ENCODE measurements at places on chromosomes 1 and 21.

DNA sequence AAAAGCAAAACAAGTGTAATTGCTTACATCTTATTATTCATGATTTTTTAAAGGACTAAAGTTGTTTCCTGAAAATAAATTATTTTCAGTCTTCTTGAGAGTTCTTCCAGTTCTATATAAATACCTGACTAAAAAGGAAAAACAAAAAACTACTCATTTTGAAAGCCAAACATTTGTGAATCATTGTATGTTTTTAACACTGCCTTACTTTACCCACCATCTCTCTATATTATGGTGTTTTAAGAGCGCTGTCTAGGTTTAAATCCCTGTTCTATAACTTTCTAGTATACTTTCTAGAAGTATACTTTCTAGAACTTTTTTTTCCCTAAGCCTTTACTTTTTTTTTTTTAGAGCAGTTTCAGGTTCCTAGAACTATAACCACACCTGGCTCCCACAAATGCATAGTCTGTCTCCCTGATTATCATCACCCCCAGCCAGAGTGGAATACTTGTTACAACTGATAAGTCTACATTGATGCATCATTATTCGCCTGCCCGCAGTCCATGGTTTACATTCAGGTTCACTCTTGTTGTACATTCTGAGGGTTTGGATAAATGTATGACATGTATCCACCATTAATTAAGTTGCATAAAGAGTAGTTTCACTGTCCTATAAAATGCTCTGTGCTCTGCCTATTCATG is 9.8 kb downstream of the RSBN1 start:
- no peak for DNase-seq

DNA sequence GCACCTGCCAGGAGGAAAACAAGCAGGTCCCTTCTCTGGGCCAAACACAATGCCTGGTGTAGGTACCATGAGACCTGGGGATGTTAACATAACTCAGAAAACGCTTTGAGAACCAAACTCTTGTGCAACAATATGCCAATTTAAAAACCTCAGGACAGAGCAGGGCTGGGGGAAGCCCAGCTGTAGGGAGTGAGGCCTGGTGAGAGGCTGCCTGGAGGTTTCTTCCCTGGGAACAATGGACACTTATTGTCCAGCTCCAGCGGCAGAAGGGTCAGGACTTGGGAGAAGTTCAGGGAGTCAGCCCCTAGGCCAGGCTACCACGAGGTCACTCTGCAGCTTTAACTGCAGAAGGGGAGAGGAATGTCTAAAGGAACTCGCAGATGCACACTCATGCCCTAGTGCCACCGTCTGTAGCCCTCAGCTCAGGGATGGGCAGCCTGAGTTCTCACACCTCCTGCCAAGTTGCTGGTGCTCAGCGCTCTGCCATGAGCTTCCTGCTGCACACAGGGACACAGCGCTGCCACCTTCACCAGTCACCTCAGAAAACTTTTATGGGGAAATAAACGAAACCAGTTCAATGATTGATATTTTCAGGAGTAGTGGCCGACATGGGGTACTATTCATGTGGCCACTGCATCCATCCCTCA is 8.5 kb downstream of the GPR157 start:
- no peak for DNase-seq

DNA sequence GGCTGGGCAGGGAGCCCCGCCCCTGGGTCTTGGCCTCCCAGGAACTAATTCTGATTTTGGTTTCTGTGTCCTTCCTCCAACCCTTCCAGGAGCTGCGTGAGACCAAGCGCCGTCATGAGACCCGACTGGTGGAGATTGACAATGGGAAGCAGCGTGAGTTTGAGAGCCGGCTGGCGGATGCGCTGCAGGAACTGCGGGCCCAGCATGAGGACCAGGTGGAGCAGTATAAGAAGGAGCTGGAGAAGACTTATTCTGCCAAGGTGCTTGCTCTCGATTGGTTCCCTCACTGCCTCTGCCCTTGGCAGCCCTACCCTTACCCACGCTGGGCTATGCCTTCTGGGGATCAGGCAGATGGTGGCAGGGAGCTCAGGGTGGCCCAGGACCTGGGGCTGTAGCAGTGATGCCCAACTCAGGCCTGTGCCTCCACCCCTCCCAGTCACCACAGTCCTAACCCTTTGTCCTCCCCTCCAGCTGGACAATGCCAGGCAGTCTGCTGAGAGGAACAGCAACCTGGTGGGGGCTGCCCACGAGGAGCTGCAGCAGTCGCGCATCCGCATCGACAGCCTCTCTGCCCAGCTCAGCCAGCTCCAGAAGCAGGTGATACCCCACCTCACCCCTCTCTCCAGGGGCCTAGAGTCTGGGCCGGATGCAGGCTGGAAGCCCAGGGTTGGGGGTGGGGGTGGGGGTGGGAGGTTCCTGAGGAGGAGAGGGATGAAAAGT is 18.5 kb upstream of the SEMA4A start:
- no peak for DNase-seq

GRCh38 chr21:29940991-29941390 is 1.2 kb upstream of the GRIK1 start:
- no peak for DNase-seq

DNA sequence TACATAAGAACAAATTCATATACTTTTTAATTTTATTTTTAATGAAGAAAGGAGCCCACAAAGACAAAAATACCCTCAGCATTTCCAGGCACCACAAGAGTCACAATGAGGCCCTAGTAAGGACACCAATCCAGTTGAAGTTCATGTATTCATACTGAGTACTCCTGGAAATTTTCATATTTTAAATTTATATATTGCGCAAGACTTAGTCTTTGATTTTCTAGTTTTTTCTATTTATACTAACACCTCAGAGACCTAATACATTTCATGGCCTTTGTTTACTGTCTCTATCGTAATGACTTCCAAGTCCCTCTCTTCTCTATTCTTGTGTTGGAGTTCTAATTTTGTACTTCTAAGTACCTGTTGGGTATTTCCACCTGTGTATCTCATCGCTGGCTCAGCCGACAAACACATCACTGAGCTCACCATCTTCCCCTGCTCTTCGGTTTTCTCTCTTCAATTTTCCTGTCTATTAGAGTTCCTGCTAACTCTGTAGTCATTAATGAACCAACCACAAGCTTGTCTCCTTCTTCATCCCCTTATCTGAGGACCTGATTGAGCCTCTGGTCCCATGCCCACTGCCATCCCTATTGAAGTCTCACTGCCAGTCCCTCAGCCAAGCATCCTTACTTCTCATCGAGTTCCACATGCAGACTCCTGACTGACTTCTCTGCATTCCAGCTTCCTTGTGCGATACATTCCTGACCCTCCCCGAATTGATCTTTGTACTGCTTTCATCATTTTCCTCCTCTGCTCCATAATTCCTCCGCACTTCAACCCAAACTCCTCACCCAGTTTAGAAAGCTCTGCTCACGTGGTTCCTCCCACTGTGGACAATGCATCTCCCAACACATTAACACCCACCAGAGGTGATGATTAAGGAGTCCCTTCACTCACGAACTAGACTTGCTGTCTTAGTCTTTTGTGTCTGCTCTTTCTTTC is 17.3 kb upstream of the IRF2BP2 start:
- no peak for DNase-seq

GRCh38 chr1:156600733-156601121 is 552 bp downstream of the GPATCH4 start:
- DNase-seq: no peak

GRCh38 chr1:225533238-225533637 is 105.4 kb upstream of the LBR start:
- DNase-seq: no peak

- no peak for DNase-seq
These were observed 5.8 kb downstream of the TRIM11 start for GRCh38 chr1:228400692-228401454.

- no peak for DNase-seq
These were observed 136.1 kb downstream of the KIF26B start for GRCh38 chr1:245290836-245291235.

DNA sequence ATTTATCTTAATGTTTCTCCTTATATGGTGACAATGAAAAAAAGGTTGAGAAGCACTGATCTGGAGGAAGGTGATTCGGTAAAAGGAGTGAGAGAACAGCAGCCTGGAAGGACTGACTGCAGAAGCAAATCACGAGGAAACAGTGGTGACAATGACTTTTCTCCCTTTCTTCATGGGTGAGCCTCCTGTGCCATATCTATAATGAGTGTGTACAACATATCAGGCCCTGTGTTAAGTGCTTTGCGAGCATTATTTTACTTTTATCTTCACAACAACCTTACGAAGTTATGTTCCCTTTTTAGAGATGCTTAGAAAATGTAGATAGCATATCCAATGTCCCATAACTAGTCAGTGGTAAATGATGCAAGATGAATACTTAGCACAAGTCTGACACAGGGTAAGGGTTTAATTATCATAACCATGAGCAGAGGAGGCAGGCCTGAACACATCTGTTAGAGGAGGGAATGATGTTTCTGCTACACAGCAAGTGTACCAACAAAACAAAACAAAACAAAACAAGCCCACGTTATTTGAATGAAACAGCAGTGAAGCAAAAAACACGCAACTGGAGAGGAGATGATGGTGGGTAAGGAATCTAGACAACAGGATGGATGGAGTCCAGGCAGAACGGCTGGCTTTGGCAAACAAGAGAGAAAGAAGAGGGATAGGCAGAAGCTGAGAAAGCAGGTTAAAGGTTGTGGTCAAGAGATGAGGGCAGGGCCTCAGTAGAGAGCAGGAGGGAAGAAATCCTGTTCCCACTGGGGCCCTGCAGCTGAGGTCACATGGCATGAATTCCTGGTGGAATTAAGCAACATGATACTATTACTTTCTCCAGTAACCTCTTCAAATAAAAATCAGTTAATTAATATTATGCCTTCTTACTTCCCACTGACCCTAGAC is 29.6 kb downstream of the GNG12 start:
- DNase-seq: no peak

- DNase-seq: no peak
These were observed 9.2 kb downstream of the RAP1GAP start for GRCh38 chr1:21659924-21660326.

GRCh38 chr1:107782217-107782845 is 182.6 kb downstream of the VAV3 start:
- DNase-seq: peak; percentile 13

- DNase-seq: no peak
These were observed 105.0 kb upstream of the SAMD11 start for GRCh38 chr1:818618-819291.

GRCh38 chr1:59409549-59409948 is 112.7 kb downstream of the FGGY start:
- DNase-seq: no peak

DNA sequence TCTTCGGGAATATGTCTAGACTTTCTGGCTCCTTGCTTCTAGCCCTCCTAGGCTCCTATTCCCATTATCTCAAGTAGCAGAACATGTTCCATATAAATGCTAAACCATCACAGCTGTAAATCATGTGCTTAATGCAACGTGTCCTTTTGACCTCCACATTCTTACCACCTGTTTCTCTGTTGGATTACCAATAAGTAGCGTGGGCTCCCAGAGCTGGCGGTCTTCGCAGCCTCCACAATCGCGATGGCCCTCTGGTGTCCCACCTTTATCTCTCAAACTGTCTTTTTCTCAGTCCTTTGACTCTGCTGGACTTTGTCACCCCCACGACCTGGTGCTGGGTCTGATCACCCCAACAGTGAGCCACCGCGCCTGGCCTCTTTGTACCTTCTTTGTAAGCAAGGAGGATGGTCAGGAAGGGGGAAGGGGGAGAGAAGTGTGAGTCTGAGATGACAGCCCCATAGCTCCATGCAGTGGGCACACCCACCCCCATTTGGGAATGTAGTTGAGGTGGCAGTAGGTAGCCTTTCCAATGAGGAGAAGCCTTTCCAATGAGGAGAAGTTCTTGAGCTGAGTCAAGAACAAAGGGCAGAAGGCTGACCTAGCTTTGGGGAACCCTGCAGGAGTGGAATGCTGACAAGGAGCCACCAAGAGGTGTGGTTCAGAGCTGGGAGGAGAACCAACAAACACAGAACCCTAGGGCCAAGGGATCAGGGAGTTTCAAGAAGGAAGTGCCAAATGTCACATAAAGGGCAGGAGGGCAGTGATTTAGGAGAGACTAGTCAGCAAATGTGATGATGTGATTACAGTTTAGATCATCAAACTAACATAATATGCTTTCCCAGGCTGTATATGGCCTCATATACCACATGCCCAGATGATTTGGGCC is 14.2 kb downstream of the TRAF5 start:
- no peak for DNase-seq

DNA sequence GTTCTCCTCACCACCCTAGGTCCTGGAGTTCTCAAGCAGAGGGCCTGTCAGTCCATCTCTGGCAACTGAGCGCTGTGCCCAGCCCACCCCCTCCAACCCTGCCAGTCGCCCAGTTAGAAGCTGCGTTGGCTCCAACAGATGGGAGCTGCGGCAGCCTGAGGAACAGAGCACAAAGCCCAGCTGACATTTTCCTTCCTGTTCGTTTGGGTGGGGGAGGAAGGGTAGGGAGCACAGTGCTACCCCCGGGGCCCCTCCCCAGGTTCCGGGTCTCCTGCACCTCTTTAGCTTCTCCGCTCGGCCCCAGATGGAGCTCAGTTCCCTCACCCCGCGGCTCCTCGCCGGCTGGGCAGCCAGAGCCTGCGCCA is 1.4 kb downstream of the LRRN2 start:
- no peak for DNase-seq

- DNase-seq: no peak
These were observed 92.9 kb downstream of the TRIM11 start for GRCh38 chr1:228313536-228314277.

- DNase-seq: no peak
These were observed 93.0 kb downstream of the ATP1A1 start for GRCh38 chr1:116465845-116466685.

- no peak for DNase-seq
These were observed 66.1 kb upstream of the CXADR start for GRCh38 chr21:17446737-17447136.

DNA sequence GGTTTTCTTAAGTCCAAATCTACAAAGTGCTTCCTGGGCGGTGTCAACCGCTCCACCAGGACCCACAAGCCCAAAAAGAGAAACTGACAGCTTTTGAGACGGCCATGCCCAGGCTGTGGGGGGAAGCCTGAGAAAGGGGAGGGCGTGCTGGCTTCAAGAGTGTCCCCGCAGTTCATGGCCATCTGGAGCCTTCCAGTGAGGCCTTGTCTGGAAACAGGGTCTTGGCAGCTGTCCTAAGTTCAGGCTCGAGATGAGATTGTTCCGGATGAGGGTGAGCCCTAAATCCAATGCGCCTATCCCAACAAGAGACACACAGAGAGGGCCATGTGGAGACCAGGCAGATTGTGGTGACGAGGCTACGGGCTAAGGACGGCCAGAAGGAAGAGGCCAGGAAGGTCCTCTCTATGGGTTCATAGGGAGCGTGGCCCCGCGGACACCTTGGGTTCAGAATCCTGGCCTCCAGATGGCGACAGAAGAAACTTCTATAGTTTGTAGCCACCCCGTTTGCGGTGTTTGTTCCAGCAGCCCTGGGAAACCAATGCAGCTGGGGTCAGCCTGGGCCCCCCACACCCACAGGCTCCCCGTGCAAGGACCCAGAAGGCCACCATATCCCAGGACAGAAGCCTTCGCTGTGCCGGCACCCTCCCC is 70.2 kb downstream of the ARHGEF16 start:
- DNase-seq: no peak

- no peak for DNase-seq
These were observed 10.4 kb downstream of the RNF19B start for GRCh38 chr1:32954168-32954567.

DNA sequence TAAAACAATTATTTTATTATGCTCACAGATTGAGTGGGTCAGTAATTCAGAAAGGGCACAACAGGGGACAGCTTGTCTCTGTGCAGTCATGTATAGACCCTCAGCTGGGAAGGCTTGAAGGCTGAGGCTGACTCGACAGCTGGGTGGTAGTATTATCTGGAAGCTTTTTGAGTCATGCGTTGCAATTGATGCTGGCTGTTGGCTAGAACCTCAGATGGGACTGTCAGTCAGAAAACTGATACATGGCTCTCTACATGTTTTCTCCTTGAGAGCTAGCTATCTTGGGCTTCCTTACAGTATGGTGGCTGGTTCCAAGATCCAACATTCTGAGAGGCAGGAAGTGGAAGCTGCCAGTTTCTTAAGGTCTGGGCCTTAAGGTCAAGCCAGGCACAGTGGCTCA is 61.5 kb upstream of the SELENON start:
- no peak for DNase-seq
